ENCODE measurements at places on chromosomes 3 and 15.

GRCh38 chr15:58650102-58650501, 99.4 kb downstream of the ADAM10 start:
- no peak for DNase-seq

DNA sequence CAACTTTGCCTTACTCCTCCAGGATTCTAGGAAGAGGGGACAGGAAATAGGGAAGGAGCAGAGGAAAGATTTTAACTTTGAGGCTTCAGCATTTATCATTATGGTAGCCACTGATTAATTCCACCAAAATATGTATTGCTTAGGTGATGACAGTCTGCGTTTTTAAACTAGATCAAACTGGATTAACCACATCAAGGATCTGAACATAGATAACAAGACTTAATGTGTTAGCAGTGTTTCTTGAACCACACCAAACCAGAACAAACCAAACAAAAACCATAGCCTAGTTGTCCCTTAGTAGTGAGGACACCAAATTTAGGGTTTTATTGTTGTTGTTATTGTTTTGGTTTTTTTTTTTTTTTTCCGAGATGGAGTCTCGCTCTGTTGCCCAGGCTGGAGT, 113.5 kb upstream of the LMOD3 start:
- DNase-seq, result no peak

DNA sequence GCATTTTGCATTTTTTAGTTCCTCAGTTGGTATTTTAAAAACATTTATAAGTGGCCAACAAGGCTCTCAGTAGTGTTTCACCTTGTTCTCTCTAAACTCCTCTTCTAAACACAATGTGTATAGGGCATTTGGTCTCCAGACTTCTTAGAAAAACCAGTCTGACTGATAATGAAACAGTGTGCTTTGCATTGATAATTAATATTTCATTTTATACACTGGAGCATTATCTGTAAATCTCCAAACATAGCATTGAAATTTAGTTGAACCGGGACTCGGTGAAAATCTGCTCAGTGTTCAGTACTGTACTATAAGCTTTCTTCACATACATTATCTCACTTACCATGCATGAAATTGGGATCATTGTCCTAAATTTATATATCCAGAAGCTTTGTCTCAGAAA, 53.6 kb downstream of the SETD5 start:
- no peak for DNase-seq

GRCh38 chr3:45003406-45003805, 22.7 kb upstream of the CLEC3B start:
- DNase-seq, result no peak

DNA sequence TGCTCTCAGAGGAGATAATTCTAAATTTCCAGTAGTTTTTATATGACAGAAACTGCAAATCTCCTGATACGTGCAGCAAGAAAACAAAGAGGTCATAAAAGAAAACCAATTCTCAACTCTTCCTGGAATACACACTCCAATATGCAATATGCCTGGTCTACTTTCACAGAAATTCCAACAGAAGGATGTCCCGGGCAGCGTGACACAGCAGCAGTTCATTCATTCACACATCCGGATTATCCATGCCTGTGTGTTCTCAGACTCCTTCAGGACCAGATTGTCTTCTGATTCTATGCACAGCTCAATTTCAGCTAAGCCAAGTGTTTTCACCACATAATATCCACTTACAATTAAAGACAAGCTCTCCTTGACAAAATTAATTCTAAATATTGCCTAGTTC, 64.3 kb downstream of the FBN1 start:
- no peak for DNase-seq

DNA sequence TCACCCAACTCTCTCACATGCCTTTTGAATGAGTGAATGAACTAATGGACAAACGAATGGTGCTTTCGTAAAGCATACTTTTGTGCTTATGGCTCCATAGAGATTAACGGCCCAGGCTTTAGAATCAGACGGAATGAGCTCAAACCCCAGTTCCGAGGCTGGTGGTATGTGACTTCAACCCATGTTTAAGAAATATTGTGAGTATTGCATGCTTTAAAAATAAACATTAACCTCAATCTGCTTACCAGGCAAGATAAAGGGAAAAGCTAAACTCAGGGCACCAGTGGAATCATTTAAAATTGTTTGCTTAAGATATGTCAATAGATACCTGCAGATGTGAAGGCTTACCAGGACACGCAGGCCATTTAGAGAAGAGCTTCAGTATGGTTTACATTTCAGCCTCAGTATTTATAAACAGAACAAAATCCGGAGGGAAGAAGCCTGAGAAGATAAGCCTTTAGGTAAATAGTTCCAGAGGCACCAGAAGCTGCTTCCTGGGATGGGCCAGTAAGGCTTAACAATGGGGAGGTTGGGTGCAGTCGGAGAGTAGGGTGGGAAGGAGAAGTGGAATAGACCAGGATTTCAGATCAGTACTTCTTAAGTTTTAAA, 186.4 kb downstream of the ADAMTS9 start:
- DNase-seq, result no peak

GRCh38 chr3:127214975-127215374, 22.0 kb downstream of the PRR23E start:
- no peak for DNase-seq

GRCh38 chr3:159839561-159840379, 148.9 kb upstream of the IL12A start:
- no peak for DNase-seq

DNA sequence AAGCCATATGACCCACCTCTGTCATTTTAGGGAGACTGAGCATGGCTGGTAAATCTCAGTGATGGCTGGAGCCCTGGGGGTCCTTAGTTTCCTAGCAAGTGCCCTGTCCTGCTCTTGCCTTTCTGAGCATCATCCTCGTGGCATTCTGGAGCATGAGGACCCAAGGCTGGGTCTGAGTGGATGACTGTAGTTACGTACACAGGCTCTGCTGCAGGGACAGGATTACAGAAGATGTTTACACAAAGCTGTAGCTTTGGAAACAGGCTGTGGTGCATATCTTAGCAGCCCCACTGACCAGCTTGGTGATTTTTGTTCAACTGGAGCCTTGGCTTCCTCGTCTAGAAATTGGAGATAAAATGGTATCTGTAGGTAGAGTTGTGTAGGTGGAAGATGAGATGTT, 272.9 kb upstream of the CTDSPL start:
- DNase-seq, result no peak

DNA sequence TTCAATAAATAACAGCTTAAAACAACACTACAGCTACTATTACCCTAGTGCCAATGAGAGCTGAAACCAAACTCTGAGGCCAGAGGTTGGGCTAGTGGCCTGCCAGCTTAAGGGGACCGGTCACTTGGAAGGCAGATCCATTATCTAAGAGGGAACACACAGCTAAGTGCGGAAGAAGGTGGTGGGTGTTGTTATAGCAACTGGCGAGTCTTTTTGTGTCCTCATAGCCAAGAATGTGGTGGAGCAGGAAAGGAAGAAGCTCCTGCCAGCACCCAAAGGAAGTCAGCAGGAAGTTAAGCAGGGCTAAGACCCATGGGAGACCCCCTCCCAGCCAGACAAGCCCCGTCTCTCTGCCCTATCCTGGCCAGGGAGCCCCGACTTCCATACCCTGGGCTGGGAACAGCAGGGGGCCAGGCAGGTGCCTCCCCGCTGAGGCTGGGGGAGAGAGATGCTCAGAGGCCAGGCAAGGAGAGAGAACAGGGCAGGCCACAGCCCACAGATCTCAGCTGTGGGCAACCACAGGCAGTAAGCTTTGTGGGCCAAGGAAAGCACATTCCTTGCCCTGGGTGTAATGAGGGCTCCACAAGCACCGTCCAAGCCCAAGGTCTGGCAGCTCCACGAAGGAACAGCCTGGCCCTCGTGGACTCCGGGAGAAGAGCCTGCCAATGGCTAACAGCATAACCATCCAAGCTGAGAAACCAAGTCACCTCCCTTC, 34.0 kb upstream of the HRH1 start:
- DNase-seq, result no peak

DNA sequence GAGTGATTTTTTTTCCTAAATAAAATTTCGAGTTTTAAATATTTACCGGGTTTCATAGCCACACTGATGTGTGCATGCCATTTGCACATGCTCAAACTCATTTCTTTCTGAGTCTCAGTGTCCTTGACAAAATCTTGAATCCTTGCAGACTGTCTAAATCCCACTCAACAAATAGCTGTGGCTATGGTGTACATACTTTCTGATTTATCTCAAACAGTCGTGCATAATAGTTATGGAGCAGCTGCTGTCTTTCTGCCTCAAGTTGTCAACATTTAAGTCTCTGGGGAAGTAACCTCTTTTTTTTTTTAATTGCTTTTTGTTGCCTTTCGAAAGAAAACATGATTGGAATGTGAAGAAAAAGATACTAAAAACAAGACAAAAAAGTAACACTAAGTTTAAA, 52.8 kb upstream of the UTS2B start:
- no peak for DNase-seq

GRCh38 chr3:53913401-53913800, 21.7 kb upstream of the SELENOK start:
- DNase-seq, result no peak

Measured in stimulated activated CD8-positive, alpha-beta memory T cell treated with anti-CD3 and anti-CD28 coated beads, Interleukin-7, amount 100 ng/mL, for 1 hour (primary cell).